CD4-positive, alpha-beta memory T cell (primary cell): ENCODE measurements at places on chromosomes 5 and 9.

DNA sequence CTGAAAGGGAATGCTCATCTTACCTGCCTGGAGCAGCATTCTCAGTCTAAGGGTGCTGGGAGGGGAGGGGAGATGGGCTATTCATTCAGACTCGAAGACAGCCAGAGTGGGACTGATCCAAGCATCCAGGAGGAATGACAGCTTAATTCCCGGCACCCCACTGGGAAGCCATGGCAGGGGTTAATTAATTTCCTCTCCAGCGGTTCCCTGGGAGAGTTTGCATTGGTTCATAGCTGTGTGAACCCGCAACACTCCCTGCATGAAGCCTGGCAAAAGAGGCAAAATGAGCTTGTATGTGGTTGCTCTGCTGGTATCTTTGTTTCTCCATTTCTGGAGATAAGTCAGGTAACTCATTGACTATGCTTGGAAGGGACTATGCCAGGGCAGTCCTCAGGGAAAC lies 401.0 kb upstream of the SLC24A2 start:
- no peak for DNase-seq

DNA sequence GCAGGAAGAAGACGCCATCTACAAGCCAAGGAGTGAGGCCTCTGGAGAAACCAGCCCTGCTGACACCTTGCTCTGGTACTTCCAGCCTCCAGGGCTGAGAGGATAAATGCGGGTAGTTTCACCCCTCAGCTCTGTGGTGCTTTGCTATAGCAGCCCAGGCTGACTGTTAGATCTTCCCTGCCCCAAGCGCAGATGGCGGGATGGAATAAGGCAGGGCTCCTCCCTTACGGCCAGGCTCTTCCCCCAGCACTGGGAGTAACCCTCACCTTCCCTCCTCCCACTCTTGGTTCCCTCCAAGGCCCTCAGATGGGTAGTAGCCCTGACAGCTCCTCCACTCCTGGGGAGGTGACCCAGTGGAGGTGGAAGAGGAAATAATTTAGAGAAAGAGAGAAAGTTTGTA lies 285.1 kb downstream of the GADD45G start:
- DNase-seq, result no peak

DNA sequence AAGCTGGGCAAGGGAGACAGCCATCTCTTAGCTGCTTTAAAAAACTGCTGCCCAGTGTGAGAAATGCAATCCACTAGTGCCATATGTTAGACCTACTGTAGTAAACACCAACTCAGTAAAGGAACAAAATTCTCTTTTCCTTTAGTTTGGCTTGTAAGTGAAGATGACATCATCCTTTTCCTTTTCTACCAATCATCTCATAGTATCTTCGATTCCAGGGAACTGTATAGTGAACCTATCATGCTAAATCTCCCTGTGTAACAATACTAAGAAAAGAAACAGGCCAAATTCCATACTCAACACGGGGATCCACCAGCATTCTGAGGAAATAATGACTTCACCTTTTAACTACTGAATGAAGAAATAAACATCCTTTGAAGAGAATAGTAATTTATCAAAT lies 100.1 kb downstream of the RAPGEF6 start:
- no peak for DNase-seq

DNA sequence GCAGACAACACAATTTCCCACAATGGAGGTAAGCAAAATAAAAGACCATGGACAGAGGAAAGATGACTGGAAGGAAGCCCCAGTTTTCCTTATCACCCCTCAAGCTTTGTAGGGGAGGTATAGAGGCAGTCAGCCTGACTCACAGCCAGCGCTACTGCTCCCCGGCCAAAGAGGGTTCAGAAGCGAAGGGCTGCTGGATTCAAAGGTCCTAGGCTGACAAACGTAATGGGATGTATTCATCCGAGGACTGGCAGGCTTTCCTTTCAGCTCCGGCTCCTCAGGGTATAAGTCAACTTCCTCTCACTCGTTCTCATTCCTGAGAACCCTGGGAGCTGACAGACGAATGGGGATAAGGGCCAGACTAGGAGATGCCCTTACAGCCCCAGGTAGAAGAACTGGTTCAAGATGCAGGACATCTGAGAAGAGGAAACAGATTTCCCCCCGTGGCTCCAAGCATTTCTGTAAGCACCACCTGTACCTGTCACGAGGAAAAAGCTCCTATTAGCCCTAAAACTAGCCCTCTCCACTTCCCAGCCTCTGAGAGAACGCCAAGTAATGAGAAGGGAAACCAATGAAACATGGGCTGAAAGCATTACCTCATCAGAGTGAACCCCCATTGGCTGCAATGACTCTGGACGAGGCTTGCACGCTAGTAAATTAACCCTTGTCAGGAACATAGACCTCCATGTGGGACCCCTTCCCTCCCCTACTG lies 22.1 kb upstream of the FAM13B start:
- DNase-seq, result no peak

GRCh38 chr5:136043968-136044610 lies 15.3 kb downstream of the TGFBI start:
- DNase-seq, result no peak

GRCh38 chr9:89440548-89440947 lies 57.4 kb downstream of the SEMA4D start:
- no peak for DNase-seq

GRCh38 chr9:127644146-127644827 lies 32.2 kb downstream of the STXBP1 start:
- no peak for DNase-seq

DNA sequence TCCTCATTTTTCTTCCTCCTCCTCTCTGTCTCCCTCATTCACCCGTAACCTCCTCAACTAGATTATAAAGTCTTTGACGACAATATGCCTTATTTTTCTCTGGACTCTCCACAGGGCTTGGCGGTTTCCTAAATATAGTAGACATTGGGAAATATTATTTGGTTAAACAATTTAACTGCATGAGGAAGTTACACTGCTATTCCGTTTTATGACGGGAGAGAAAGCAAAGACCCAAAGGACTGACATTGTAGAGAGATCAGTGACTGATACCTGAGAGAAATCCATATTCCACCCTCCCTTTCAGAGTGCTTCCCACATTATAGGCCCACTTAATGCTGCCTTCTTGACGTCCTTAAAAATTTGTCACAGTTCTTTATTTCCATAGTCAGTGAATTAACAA lies 51.2 kb downstream of the GDA start:
- no peak for DNase-seq

GRCh38 chr9:98345011-98345410 lies 89.6 kb upstream of the TBC1D2 start:
- DNase-seq, result no peak

DNA sequence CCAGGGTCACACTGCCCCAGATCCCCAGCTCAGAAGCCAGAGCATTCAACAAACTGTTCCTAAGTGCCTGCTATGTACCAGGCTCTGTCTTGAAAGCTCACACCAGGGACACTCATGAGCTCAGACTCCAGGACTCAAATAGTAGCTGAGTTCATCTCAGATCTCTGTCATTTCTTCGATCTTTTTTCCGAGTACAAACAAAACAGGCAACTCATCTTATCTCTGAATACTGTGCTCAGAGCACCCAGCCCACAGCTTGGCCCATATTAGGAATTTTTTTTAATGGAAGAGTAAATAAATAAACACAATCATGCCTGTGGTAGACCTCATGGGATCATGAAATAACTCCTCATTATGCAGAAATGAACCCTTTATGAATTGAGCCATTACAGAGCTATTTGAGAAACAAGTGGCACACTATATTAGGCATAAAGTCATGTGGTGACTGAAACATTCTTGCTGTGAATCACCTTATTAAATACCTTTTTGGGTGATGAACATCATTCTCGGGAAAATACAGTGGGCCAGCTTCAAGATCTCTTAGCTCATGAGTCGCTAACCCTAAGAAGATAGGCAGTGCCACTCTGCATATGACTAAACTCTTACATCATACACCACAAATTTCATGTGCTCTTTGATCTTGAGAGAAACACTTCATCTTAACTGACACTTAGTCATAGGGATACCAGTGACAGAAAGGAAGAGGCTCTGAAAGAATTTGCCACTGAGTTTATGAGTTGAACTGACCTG lies 9.9 kb downstream of the SH3RF2 start:
- no peak for DNase-seq

DNA sequence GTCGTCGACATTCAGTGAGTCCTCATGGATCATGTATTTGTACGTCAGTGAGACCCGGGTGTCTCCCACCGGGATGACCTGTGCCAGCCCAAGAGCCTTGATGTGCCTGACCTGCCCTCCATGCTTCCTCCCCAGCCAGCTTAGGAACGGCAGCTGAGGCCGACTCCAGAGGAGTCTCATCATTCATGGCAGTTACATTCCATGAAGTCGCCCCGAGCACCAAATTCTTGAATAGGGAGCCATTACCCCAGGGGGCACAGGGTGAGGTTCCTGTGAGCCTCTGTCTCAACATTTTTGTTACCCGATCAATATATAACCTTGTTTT lies 67.8 kb downstream of the ZNF354C start:
- DNase-seq, result no peak

DNA sequence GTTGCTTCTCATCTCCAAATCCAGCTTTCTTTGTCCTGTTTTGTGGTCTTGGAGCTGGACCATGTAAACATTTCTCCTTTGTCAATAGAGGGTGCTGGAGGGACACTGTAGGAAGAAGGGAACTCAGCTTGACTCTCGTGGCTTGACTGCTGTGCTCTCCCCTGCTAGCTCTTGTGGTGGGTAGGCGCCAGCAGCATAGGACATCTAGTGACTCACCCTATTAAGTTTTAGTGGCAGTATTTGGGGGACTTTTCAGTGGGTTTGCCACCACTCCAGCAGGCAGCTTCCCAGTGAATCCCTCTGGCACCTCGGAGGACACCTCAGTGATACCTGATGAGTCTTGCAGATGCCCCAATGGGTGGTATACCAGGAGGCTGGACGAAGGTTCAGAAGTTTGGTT lies 97.8 kb downstream of the TSSK1B start:
- no peak for DNase-seq

GRCh38 chr9:95731876-95732275 lies 143.6 kb upstream of the ERCC6L2 start:
- no peak for DNase-seq

DNA sequence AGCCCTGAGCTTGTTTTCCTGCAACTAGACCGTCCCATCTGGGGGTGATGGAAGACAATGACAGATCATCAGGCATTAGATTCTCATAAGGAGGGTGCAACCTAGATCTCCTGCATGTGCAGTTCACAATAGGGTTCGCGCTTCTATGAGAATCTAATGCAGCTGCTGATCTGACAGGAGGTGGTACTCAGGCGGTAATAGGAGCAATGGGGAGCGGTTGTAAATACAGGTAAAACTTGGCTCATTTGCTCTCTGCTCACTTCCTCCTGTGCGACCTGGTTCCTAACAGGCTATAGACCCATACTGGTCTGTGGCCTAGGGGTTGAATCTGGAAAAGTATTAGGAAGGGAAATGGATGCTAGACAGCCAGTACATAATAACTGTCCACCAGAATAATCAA lies 39.7 kb downstream of the PTTG1 start:
- no peak for DNase-seq

GRCh38 chr9:6781476-6781875 lies 23.7 kb downstream of the KDM4C start:
- DNase-seq, result no peak

GRCh38 chr9:70131296-70131695 lies 87.6 kb downstream of the MAMDC2 start:
- no peak for DNase-seq

DNA sequence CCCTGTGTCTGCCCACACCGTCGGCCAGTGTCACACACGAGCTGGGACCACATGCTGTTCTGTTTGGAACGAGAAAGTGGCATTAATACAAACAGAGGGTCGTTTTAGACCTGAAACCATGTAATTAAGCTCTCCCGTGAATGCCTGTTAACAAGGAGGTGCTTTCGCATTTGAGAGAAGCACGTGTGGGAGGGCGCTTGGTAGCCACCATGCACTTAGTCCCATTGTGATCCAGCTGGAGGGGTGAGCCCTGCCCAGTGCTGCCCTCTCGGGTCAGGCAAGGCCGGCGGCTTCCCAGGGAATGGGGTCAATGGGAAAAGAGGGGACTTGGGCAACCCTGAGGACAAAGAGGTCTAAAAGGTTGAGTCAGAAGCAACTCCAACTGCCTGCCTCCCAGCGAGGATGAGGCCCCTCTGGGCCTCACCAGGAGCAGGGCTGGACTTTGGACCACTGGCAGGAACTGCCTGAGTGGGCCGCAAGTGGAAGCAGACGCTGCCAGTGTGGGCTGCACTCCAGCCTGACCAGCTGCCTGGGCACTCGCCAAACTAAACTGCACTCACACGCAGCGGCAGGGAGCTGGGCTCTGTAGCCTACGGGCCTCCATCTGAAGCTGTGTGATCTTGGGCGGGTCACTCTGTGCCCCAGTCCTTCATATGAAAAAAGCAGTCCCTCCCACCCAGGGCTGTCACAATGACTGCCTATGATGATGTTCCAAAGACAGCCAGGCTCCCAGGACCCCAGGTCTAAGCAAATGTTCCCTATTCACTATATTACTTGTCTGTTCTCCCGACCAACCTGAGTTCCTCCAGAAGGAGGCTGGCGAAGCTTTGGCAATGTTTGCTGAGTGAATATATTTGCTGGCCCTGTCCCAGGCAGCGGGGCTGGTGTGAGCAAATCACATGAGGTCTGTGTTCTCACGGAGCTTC lies 195.7 kb downstream of the CDK5RAP2 start:
- DNase-seq, result no peak

DNA sequence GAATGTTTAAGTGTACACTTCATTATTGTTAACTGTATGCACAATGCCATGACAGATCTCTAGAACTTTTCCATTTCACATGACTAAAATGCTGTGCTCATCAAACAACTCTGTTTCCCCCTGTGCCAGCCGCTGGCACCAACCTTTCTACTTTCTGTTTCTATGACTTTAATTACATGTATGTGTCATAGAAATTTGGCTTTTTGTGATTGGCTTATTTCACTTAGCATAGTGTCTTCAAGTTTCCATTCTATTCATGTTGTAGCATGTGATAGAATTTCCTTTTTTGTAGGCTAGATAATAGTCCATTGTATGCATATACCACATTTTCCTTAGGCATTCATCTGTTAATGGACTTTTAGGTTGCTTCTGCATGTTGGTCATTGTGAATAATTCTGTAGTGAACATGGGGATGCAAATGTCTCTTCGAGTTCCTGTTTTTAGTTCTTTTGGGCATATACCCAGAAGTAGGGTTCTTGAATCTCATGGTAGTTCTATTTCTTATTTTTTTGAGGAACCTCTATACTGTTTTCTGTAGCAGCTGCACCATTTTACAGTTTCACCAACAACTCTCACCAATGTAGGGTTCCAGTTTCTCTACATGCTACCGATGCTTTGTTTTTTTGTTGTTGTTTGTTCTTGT lies 184.4 kb upstream of the DMRT1 start:
- no peak for DNase-seq

DNA sequence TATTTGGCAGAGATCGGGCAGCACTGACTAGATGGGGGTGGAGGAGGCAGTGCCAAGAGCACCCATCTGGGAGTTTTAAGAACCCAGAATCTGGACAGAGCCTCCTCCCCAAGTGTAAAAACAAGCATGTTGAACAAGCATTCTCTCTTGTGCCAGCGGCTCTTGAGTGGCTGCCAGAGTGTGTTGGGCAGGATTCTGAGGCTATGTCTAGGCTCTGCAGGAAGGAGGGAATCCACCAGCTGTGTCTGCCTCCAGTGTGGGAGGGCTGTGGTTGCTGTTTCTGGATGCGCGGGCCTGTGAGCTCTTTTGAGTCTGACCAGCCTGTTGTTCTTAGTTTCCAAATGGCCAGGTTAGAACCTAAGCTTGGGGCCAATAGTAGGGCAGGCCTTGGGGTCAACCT lies 39.8 kb downstream of the HMCN2 start:
- DNase-seq, result no peak
